Activated T-cell treated with anti-CD3 and anti-CD28 coated beads, Interleukin-2, amount 50 U/mL, for 72 hours (primary cell): ENCODE measurements at places on chromosomes 16 and 17. TPM values are rescaled to one million over a fixed set of nuclear protein-coding genes. Genes with fewer than 3 reads are reported as not detected.

- DNase-seq = no peak
Measured at GRCh38 chr16:54602666-54603065, 316.1 kb upstream of the IRX3 start.

DNA sequence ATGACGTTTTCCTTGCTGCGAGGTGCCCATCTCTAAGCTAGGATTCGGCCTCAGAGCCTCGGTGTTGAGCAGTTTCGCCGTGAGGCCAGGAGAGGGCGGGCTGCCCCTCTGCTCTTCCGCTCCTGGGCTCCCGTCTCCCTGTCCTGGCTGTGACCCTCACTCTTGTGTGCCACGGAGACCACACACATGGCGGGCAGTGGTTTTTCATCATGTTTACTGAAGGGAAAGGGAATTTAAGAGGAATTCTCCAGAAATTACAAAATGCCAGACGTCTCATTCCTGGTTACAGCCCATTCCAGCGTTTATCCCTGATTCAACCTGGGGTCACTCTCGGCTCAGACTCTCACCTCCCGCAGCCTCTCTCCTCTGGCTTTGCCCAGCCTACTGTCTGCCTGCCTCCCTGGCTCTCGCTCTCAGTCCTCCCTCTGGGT lies 96.8 kb upstream of the ELAC2 start:
- peak; percentile 2 for DNase-seq

GRCh38 chr16:53511403-53512280 lies 8.6 kb upstream of the AKTIP start:
- DNase-seq = no peak

DNA sequence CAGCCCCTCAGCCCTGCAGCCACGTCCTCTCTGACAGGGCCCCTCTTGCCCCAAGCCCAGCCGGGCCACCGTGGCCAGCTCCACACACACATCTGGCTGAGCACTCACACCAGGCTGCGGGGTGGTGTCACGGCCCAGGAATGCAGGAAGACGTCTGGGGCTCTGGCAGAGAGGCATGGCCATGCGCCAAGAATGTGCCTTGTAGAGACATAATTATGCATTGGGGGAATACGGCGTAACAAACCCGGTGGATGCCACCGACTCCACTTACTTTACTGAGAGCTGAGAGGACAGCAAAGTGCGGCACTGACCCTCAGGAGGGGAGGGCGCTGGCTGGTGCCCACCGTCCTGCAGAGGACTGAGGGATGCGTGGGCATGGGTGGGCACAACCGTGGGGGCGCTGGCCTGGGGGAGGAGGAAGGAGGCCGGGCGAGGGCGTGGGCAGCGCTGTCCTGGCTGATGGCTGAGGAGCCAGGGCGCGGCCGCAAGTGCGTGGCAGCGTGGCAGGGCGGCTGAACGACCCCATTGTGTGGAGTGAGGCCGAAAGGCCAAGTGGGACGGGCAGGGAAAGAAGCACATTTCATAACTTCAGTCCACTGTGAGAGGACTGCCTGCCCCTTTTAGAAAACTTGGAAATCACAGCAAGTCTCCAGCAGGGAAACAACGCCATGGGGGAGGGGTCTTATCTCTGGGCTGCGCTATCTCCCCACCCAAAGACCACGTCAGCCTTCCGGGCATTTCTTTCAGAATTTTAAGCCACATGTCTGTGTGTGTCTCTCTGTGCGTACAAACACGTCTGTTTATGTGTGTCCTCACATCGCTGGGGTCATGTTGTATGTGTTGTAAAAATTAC lies 30.6 kb downstream of the METRNL start:
- DNase-seq = no peak

DNA sequence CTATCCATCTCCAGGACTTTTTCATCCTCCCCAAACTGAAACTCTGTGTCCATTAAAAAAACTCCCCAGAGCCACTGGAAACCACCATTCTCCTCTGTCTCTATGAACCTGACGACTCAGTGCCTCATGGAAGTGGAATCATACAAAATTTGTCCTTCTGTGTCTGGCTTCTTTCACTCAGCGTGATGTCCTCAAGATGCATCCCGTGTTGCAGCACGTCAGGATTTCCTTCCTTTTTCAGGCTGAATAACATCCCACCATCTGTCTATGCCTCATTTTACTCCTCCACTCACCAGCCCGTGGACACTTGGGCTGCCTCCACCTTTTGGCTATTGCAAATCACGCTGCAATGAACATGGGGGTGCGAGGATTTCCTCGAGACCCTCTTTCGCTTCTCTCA lies 12.6 kb upstream of the ALDH3A1 start:
- no peak for DNase-seq

GRCh38 chr17:76080768-76081287 lies 1.8 kb downstream of the ZACN start:
- DNase-seq = no peak

- no peak for DNase-seq
Measured at GRCh38 chr16:54542805-54543505, 256.4 kb upstream of the IRX3 start.

GRCh38 chr16:73768786-73769203 lies 527.8 kb upstream of the PSMD7 start:
- no peak for DNase-seq

- DNase-seq = no peak
Measured at GRCh38 chr17:38900978-38901656, 24.3 kb upstream of the LASP1NB start.

DNA sequence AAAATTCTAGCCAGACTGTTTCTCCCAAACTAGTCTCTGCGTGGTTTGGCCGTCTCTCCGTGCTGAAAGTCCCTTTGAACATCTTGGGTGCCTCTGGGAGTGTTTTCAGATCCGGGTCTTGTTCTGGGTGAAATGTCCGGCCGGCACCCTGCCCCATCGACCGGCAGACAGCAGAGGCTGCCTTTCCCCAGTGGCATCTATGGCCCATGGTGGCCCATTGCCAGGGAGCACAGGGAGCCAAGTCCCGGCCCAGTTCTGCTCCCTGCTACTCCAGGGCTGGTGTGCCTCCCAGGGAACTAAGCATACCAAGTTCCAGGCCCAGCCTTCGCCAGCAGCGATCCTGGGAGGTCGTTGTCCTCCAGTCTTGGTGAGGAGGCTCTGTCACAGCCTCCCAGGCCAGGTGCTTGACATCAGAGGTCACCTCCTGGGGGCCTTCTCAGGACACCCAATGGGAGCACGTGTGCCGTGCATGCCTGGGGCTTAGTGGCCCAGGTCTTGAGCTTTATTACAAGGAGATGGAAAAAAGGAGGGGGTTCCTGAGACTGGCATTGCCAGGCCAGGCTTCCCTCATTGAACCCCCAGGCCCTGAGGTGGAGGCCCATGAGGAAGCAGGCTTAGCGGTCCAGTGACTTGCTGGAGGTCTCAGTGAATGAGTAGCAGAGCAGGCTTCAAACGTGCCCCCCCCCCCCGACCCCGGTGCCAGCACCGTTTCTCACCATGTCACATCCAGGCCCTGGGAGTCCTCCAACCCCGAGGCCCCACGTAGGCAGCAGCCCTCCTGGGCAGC lies 54.0 kb downstream of the PGS1 start:
- no peak for DNase-seq

- DNase-seq = no peak
Measured at GRCh38 chr16:17358355-17358754, 112.4 kb downstream of the XYLT1 start.

DNA sequence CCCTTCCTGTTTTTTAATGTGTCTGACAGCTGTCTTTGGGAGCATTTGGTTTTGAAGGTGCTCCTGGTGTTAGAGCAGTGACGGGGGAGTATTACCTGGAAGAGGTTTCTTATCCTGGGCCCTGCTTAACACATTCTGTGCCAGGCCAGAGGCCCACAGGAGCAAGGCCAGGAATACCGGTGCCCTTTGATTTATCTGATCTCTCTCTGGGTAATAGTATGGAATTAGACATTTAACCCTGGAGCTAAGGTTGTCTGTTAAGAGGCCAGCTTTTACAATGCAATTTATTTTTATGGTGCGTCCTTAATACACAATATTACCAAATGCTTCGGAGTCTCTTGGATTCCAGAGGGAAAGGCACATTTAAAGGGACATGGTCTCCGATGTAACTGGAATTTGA lies 37.2 kb upstream of the GSE1 start:
- DNase-seq = no peak

GRCh38 chr16:22075776-22076175 lies 16.6 kb upstream of the VWA3A start:
- DNase-seq = no peak

DNA sequence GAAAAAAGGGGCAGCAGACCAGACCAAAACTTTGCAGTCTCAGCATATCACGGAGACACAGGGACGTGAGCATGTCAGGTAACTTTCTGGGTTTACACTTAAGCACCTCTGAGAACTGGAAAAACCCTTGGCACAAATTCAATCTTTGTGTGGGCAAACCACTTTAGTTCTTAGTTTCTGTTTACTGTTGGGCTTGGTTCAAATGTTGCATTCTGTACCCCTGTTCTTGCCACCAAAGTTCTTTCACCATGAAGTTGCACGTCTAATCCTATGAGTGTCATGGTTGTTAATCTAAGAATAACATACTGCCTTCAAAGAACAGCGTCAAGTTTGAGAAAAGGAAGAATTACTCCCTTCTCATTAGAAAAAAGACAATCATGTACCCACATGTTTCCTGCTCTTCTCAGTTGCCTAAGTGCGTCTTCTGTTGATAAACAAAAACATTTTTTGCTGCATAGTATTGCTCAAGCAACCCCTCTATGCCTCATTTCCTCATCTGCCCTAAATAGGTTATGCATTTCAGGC lies 11.6 kb downstream of the KRT33A start:
- peak; percentile 62 for DNase-seq

DNA sequence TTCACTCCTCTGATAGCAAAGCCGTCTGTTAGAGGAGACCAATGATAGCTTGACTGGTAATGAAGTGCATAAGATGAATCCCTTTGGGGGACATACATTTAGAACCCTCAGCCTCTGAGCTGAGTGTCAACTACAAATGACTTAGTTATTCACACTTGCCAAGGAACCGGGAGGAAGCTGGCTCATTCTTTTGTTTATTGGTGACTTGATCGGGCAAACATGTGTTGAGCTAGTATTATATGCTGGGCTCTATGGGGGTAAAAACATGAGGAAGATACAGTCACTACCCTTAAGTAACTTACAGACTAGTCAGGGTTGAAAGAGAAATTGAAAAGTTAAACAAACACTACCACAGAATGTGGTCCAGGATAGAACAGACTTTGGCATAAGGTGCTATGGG lies 3.0 kb downstream of the CCL16 start:
- no peak for DNase-seq

- DNase-seq = no peak
Measured at GRCh38 chr17:50252781-50253180, 21.5 kb upstream of the TMEM92 start.

- peak; percentile 56 for DNase-seq
Measured at GRCh38 chr17:16352303-16352666, 984 bp downstream of the CENPV start.

DNA sequence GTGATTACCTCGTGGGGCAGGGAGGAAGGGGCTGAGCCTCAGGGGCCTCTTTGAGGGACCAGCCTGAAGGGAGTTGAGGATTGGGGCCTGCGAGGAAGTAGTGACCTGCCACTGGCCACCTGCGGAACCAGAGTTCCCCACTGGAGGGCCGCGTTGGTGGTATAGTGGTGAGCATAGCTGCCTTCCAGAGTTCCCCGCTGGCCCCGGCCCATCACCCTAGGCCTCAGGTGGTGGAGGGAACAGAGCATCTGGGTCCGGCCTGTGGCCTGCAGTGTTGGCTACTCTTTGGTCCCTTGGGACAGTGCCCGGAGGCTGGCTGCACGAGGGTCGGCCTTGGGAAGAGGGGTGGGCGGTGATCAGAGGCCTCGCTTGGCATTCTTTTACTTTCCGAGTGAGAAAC lies 20.5 kb downstream of the MGAT5B start:
- no peak for DNase-seq

- no peak for DNase-seq
Measured at GRCh38 chr17:29376667-29377270, 13.4 kb upstream of the TAOK1 start.

DNA sequence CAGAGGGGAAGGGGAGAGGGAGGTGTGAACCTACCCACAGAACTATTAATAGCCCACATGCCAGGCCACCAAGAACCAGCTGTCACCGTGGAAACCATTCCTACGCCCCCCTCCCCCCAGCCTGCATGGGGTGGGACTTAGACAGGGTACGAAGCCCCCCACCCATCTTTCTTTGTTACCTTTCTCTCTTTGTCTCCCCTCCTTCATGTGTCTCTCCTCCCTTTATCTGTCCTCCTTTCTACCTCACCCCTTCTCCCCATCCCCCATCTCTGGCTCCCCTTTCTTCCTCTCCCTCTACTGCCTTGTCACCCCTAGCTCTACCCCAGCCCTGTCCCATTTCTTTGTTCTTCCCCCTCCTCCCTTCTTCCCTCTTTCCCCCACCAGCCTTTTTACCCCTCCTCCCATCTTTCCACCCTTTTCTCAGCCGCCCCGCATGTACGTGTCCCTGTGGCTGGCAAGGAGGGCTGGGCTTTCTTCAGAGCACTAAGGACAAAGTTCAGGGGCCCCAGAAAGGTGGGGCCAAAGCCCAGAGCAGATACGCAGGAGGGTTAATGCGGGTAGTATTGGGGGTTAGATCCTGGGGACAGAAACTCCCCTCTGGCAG lies 8.0 kb downstream of the THRA start:
- no peak for DNase-seq

DNA sequence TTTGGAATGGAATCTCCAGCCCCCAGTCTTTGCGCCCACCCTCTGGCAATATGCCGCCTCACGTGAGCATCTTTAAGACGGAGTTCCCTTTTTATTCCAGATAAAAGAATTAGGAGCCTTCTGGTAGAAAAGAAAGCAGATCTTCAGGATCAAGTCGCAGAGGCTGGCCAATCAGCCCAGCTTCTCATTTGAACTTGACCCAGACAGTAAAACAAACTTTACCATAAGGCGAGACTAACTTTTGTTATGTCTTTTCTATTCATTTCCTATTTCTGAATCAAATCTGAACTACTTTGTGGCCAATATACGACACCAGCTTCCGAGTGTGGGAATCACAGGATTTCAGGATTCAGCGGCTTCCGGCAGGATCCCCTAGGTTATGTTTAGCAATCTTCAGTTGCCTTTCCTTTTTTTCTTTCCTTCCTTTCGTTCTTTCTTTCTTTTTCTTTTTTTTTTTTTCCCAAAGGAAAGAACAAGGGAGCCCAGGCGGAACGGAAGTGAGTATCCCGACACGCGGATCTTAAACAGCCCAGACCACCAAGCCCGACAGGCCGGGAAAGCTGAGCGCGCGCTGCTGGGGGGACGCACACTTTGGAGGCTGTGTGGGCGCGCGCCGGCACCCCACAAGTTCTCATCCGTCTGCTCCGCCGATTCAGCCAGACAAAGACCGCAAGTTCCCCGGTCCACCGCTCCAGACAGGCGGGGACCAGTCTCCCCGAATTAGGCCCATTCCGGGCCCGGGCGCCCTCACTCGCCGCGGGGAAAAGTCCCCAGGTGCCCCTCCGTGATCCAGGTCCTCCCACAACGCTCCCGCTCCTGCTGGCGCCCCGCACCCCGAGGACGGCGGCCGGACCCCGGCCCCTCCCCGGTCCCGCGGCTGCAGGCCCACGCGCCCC lies 633 bp downstream of the TBC1D16 start:
- DNase-seq = peak; percentile 49

GRCh38 chr17:48563385-48563838 lies 14.7 kb downstream of the HOXB4 start:
- DNase-seq = no peak

The KRT36 gene
- not detected for total RNA-seq

The CLEC18A gene
- 2.2 TPM for total RNA-seq

The KRT13 gene
- total RNA-seq = not detected

The TBX2 gene
- total RNA-seq = 0.10 TPM

The AOC3 gene
- 6.8 TPM for total RNA-seq

The AANAT gene
- total RNA-seq = not detected

The MARCHF10 gene
- not detected for total RNA-seq

The MT3 gene
- total RNA-seq = 3.9 TPM

The CDH15 gene
- total RNA-seq = not detected

The PDILT gene
- total RNA-seq = not detected

The TMUB2 gene
- 46.2 TPM for total RNA-seq
